ENCODE measurements at places on chromosomes 2 and 18.

GRCh38 chr2:61090386-61090921 lies 24.8 kb downstream of the SANBR start:
- DNase-seq, result no peak

- no peak for DNase-seq
Observed at GRCh38 chr2:27795093-27795834, 23.7 kb downstream of the MRPL33 start.

DNA sequence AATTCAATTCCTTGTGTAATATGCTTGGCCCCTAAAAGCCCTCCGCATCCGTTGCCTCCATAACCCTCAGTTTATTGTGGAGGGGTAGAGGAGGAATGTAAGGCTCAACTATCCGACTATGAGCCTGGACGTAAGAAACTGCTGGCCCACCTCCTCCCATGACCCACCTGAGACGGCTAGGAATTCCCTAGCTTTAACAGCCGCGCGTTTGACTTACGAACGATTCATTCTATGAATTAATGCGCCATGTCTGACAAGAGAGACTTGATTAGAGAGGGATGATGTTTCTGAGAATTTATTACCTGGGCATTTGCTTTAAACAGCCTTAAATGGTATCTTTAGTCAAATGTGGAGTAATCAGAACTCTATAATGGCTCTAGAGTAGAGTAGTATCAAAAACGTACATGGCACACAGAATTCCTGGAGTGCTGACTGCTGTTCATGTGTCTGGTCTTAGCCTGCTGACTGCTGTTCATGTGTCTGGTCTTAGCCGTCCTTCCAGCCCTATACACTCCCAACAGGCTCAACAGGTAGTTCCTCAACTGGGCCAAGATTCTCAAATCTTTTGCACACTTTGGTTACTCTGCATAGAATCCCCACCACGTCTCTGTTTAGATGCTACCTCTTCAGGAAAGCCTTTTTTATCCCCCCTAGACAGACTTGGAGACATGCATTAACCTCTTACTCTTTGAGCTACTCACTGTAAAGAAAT lies 899 bp upstream of the GFPT1 start:
- DNase-seq, result no peak

DNA sequence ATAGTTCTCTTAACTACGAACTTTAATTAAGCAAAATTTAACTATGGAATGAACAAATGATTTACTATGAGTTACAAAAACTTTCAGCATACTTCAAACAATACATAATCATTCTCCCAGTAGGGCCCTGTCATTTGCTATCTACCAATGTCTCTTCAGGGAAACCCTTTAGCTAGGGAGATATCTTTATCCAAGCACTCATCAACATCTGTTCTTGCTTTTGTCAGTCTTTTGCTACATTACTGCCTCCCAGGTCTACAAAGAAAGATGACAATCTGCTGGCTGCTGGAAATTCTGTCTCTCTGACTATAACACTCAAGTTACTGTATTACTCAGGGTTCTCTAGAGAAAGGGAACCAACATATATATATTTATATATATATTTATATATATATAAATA lies 1626.3 kb upstream of the CELF4 start:
- DNase-seq, result no peak

- no peak for DNase-seq
Observed at GRCh38 chr2:85601771-85602475, 575 bp downstream of the TMEM150A start.

- DNase-seq, result no peak
Observed at GRCh38 chr18:73688161-73688560, 459.5 kb downstream of the FBXO15 start.
